ENCODE measurements at places on chromosomes 5 and 9. TPM values are rescaled to one million over a fixed set of nuclear protein-coding genes. Genes with fewer than 3 reads are reported as not detected.

ST8SIA4 gene
- 44.1 TPM for total RNA-seq

SLC1A1 gene
- total RNA-seq: 36.0 TPM

EQTN gene
- total RNA-seq: 8.1 TPM

SLC4A9 gene
- not detected for total RNA-seq

SPINK4 gene
- total RNA-seq: not detected

FREM1 gene
- 4.7 TPM for total RNA-seq

SHOC1 gene
- total RNA-seq: not detected

PCDHB5 gene
- total RNA-seq: 16.3 TPM

MPDZ gene
- total RNA-seq: 70.4 TPM

STOM gene
- total RNA-seq: 10.3 TPM

PAPPA gene
- total RNA-seq: not detected

All from parietal lobe (tissue), 2 donors.